Activated T-helper 1 cell treated with anti-CD3 and anti-CD28 coated beads, Interleukin-2, amount 50 U/mL, for 16 hours (primary cell): ENCODE measurements at places on chromosomes 5 and 9.

DNA sequence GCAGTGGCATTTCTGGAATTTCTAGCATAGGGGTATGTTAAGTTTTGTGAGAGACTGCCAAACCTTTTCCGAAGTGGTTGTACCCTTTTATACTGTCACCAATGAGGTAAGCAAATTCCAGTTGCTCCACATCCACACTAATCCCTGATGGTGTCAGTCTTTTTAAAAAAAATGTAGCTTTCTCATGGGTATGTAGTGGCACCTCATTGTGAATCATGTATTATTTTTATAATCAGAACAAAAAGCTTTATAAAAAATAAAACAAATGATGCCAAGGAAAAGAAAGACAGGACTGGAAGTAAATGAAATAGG lies 93.4 kb upstream of the CLINT1 start:
- no peak for DNase-seq

DNA sequence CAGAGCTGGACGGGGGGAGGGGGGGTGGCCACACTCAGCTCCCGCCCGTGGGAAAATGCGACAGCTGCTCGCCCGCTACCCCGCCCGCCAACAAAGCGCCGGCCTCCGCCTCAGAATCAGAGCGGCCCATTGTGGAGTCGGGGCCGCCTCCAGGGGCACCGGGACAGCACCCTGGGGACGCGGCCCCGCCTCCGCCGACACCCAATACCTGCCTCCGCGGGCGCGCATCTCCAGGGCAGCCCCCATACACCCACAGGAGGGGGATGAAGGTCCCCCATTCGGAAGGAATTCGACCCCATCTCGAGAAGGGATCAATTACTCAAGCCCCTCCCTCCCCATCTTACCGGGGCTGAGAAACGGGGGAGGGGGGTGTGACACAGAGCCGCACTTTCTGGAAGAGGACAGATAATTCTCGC lies 1.3 kb downstream of the NOTCH1 start:
- peak; percentile 35 for DNase-seq

GRCh38 chr5:151126199-151126645 lies 31.4 kb downstream of the ANXA6 start:
- DNase-seq: peak; percentile 46

DNA sequence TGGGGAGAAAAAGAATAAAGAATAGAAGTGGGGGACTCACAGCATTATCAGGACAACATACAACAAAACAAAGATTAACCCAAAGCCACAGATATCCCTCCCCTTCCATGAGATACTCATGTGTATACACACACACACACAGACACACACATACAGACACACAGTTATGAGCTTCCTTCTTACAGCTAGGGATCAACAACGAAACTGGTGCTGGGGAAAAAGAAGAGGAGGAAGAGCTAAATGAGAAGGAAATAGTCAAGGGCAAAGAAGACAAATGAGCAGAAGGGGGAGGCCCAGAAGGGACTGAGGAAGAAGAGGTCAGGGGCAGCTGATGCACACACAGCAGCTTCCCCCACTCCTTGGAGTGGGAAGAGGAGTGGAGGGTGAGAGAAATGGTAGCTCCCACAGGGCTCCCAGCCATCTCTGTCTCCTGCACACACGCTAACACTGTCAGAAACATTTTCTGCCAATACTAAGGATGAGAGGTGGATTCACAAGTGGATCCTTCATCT lies 66.2 kb downstream of the SIL1 start:
- no peak for DNase-seq

DNA sequence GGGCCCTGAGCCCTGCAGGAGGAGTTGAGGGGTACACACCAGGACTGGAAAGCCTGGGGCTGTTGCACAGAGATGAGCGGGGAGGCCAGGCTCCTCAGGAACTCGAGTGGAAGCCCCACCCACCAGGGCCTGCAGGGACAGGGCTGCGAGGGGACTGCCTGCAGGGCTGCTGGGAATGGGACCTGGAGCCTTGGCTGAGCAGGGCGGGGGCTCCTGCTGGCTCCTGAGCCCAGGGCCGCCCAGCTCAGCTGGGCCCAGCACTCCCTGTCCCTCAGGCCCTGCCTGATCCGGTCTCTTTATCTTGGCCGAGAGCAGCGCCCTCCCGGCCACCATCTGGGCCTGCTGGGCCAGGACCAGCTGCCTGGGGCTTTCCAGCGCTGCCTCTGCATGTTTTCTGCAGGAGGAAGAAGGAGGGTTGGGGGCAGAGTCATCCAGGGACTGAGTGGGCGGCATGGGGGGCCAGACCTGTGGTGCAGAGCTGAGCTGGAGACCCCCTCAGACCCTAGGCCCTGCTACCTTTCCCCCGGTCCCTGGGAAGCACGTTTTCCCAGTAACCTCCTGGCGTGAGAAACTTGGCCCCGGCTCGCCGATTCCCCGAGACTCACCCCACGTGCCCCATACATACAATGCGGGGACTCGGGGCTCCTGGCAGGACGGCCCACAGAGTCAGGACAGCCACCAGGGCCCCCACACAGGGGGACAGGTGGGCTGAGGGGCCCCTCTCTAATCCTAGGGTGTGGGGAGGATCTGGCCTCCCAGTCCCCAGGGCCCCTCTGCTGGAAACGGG lies 9.4 kb downstream of the LCN12 start:
- no peak for DNase-seq

DNA sequence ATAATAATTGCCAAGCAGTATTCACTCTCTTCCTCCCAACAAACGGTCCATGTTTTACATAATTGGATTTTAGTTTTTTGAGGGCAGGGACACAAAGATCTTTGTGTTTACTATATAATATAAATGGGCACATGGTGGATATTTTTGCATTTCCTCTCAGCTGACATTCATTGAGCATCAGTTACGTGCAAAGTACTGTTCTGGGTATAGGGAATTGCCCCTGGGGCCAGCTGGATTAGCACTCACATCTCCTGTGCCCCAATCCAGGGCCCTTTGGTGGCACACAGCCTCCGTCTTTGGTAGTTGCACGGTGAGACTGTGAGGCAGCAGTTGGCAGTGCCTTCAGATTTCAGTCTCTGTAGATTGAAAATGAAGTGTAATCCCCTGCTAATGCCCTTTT lies 1.6 kb downstream of the TDRD7 start:
- DNase-seq: no peak

DNA sequence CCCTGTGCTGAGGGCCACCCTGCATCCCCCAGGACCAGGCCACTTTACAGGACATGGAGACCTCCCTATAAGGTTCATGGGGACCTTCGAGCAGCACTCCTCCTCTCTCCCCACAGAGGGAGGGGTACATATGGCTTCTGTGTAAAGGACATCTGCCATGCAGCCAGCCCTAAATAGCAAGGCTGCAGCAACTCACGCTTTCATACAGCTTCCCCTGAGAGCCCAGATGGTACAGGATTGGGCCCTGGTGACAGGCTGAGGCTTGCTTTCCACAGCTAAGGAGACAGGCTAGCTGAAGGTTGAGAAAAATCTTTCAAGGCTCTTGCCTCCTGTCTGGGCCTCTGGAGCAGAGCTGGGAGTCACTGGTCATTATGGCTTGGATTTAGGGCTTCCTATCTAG lies 147.0 kb upstream of the ZNF366 start:
- no peak for DNase-seq

DNA sequence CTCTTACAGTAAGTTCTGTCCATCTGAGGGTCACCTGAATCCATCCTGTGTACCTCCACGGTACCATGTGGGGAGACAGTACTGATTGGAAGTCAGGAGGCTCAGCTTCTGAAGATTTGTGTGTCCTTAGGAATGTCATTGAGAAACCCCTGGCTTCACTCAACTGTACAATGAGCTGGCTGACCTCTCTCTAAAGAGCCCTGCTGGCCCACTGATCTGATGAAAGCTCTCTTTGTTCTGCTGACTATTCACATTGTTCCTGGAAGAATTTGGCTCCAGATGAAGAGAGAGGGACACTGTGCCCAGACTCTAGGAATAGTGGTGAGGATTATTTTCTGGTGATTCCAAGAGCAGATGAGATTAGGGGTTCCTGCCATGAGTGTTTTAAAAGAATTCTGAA lies 141.2 kb downstream of the LURAP1L start:
- DNase-seq: no peak

GRCh38 chr5:53481887-53482716 lies 1.7 kb downstream of the FST start:
- DNase-seq: peak; percentile 30

DNA sequence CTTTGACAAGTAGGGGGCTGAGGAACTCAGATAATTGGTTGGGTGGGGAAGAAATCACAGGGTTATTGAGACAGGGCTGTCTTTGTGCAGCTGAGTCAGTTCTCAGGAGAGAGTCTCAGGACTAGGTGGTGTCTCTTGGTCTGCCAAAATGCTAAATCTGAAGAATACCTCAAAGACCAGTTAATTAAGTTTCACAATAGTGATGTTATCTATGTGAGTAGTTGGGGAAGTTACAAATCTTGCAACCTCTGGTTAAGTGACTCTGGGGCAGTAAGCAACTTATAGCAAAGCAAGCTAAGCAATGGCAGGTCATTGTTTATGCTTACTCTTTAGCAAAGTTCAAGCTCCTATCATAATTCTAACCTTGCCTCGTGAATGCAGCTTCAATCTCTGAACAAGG lies 53.6 kb downstream of the GIN1 start:
- no peak for DNase-seq

GRCh38 chr9:110579034-110579861 lies at the start of gene SVEP1:
Gene SVEP1, minus strand, starts transcription at chr9:110579741. Its CDS starts 198 bp downstream, at chr9:110579543.
- DNase-seq: no peak

GRCh38 chr5:141950207-141951005 lies 7.6 kb downstream of the PCDH12 start:
- no peak for DNase-seq

DNA sequence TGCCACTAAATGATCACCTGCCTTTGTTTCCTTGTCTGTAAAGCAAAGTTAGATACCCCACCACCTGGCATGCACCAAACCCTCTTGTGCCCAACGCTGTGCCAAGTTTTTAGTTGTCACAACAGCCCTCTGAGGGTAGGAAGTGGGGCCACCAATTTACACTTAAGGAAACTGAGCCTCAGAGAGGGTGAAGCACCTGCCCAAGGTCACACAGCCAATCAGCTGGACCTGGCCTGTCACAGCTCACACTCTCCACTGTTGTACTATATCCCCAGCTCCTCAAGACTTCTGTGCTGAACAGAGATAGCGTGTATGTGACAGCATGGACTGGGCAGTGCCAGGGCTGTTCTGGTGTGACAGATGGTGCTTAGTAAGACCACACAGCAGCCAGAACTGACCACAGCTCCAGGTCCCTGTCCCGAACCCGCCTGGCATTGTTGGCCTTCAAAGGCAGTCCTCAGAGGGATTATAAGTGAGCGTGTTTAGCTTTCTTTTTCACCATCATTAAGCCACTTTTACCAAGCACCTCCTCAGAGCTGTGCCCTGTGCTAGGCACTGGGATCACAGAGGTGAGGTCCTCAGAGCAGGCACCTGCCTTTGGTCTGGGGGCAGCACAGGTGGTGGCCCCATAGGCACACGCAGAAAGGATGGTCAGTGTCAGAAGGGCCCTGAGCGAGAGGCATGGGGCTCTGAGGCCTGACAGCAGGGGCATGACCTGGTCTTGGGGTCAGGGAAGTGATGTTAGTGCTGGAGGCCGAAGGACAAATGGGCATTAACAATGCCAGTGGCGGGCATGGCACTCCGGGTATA lies 71.1 kb downstream of the COL27A1 start:
- no peak for DNase-seq

DNA sequence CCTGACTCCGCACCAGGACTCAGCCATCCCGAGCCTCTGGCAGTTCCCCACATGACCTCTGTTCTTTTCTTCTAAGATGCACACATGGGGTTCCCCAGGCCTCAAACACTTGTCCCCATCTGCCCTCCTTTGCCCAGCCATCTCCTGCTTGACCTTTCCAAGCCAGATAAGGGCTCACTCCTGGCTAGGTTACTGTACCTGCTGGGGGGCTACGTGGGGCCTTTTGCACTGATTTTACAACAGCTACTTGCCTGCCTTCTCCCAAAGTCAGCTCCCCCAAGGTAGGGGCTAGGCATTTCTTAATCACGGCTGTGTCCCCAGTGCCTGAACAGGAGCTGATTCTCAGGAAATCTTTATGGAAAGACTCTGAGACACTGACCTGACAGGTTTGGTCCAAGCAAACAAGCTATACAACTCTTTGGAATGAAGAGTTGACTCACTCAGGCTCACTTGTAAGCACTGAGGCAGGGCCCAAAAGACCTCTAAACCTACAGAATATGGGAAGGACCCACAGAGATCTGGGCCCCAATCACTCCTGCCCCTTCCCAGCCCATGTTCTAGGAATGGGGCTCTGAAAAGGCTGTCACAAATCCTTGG lies 2.5 kb downstream of the MACROH2A1 start:
- no peak for DNase-seq

- no peak for DNase-seq
Observed at GRCh38 chr5:37966291-37966690, 126.5 kb upstream of the GDNF start.

GRCh38 chr9:32401488-32401887 lies 17.0 kb downstream of the ACO1 start:
- DNase-seq: no peak

GRCh38 chr5:101643794-101644193 lies 652.3 kb downstream of the SLCO4C1 start:
- DNase-seq: no peak

GRCh38 chr5:32531885-32532520 lies 53.4 kb upstream of the SUB1 start:
- DNase-seq: peak; percentile 42

DNA sequence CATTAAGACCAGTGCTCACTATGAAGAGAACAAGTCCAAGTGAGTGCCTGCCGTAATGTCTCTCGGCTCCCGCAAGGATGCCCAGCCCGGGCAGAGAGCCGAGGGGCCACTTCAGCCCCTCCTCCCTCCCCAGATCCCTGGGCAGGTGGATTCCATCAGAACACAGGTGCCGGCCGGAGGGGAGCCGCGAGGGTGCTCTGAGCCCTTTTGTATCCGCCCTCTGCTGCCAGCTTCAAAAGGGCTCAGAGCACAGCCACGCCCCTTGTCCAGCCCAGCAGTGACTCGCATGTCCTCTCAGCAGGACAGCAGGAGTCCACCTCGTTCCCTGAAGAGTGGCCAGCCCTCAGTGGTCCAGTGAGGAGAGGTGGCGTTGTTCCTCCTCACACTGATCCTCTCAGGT lies 43.9 kb downstream of the CYFIP2 start:
- no peak for DNase-seq

DNA sequence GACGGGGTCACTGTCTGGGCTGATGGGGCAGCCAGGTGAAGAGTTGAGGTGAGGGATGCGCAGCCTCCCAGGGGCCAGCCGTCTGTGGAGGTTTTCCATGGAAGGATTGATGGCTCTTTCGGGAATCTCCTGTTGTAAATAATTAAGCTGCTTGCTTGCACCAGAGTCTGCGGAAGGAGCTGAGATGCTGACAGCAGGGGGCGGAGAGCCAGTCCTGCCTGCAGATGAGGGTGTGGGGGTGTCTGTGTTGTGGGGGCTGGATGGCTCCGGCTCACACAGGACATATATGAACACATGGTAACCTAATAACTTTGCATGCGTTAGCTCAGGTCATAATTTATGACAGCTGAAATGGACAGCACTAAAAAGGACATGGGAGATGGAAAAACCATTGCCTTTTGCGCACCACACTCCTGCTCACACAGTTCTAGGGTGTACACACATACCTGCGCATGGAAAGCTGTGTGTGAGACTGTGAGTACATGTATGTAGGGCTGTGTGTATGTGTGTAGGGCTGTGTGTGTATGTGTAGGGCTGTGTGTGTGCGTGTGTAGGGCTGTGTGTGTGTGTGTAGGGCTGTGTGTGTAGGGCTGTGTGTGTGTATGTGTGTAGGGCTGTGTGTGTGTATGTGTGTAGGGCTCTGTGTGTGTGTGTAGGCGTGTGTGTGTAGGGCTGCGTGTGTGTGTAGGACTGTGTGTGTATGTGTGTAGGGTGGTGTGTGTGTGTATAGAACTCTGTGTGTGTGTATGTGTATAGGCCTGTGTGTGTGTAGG lies 36.8 kb upstream of the SEMA4D start:
- no peak for DNase-seq
